ENCODE measurements at places on chromosomes 16 and 17. TPM values are rescaled to one million over a fixed set of nuclear protein-coding genes. Genes with fewer than 3 reads are reported as not detected.

Gene FOXJ1
- total RNA-seq, result not detected

Gene STAC2
- not detected for total RNA-seq

Gene GRAP
- total RNA-seq, result not detected

Gene GPR139
- total RNA-seq, result not detected

Gene RPRML
- not detected for total RNA-seq

Gene VASN
- total RNA-seq, result 120 TPM

Gene MPO
- total RNA-seq, result not detected

Gene RPL23
- 1,236 TPM for total RNA-seq

Gene SOX15
- total RNA-seq, result 0.79 TPM

Gene CDH8
- total RNA-seq, result not detected

Gene TP53TG3B
- total RNA-seq, result not detected

Gene TMC8
- total RNA-seq, result not detected

- peak overlapping the region; percentile 82 for H3K27ac ChIP-seq
- H3K4me3 ChIP-seq, result peak overlapping the region; percentile 72
- H3K4me1 ChIP-seq, result peaks cover 76% of the 10 kb centered on the region
- H3K27me3 ChIP-seq, result no peaks in the 10 kb centered on the region
These were observed 5.3 kb downstream of the ST3GAL2 start for GRCh38 chr16:70433458-70434103.

DNA sequence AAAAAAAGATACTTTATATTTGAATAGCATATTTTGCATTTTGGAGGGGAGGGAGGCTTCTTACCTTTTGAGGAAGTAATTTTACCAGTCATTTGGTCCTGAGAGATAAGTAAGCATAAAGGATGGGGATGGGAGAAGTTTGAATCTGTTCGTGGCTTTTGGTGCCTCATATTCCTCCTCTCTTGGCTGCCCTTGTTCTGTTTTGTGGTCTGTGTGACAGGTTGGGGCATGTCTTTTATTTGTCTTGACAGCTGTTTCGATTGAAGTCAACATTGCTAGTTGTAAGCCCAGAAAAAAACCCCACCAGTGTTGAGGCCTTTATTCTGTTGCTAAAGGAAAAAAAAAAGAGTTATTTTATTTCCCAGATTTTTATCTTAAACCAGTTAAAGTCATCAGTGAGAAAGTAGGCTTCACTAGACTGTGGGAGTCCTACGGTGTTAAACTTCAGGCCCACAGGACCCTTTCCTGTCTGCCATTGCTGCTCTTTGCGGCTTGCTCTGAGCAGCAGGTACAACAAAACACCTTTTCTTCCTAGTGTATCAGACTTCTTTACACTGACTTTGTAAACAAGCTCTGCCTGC, 11.4 kb downstream of the SLC7A6 start:
- H3K36me3 ChIP-seq, result peaks cover 21% of the 10 kb centered on the region
- DNase-seq, result no peak

DNA sequence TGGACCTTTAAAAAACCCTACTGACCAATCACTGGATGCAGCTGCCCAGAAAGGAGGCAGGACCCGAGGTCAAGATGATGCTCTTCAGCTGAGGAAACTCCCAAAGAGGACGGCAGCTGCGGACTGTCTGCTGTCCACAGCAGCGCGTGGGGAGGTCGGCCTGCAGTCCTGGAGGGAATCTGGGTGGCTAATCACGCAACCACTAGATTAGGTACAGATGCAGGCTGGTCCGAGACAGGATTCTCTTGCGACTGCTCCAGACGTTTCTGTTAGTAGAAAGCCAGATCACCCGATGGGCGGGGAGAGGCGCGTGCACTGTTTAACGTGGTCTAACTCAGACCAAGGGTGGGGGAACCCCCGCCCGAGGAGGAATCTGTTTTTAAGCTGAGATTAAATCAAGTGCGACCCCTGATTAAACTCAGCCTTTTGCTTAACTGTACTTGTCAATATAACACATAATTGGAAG, 8.8 kb downstream of the CTRB2 start:
- H3K36me3 ChIP-seq, result no peaks in the 10 kb centered on the region
- DNase-seq, result no peak
- peaks cover 24% of the 10 kb centered on the region for H3K4me1 ChIP-seq
- peak overlapping the region; percentile 83 for H3K4me3 ChIP-seq
- peaks cover 13% of the 10 kb centered on the region for H3K27me3 ChIP-seq
- no peak overlapping the region for H3K27ac ChIP-seq

DNA sequence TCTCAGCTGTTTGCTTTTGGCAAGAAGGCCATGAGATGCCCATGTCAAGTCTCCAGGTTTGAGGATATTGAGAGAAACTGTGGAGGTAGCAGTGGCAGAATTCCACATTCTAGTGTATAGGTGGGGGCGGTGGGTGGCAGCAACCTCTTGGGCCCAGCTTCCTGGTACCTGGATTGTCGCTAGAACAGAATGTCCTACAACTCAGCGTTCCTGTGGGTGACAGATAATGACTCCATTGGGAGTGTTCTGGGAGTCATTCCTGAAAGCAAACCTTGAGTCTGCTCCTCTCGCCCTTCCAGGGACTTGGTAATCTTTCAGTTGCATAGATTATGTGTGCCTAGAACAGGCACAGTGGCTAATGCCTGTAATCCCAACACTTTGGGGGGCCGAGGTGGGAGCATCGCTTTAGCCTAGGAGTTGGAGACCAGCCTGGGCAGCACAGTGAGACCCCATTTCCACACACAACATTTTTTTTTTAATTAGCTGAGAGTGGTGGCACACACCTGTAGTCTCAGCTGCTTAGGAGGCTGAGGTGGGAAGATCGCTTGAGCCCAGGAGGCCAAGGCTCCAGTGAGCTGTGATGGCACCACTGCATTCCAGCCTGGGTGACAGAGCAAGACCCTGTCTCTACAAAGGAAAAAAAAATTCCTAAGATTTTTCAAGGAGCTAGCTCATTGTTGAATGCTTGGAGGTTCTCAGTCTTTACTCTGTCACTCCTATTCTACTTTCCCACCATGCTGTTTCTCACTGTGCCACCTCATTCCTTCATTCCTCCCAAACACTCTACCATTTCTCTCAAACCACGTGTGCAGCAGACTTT, 37.9 kb upstream of the METTL16 start:
- peaks cover 22% of the 10 kb centered on the region for H3K27me3 ChIP-seq
- H3K4me3 ChIP-seq, result no peak overlapping the region
- DNase-seq, result no peak
- no peak overlapping the region for H3K27ac ChIP-seq

GRCh38 chr17:8154608-8155155, 2.5 kb upstream of the PER1 start:
- peaks cover 16% of the 10 kb centered on the region for H3K27me3 ChIP-seq
- no peak overlapping the region for H3K27ac ChIP-seq
- no peaks in the 10 kb centered on the region for H3K36me3 ChIP-seq

DNA sequence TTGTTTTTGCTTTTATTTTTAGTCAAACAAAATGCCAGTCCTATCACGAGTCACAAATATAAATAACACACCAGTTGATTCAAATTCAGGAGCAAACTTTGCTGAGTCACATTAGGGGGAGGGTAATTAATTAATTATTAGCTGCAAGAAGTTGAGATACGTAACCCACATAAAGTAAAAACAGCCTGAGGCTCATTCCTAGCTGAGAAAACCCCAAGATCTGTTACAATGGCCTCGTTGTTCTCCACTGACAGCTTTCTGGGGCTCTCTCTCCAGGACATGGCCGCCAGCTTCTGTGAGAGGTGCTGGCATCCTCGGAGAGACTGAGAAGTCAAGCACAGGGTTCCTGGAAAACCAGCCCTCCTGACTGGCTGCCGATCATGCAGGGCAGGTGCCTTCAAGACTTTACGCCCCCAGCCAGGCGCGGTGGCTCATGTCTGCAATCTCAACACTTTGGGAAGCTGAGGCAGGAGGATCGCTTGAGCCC, 11.1 kb downstream of the RAB40B start:
- no peak for DNase-seq
- no peak overlapping the region for H3K4me3 ChIP-seq

GRCh38 chr16:8864480-8865110, 4.2 kb downstream of the CARHSP1 start:
- H3K27ac ChIP-seq, result peak overlapping the region; percentile 32
- no peaks in the 10 kb centered on the region for H3K36me3 ChIP-seq
- DNase-seq, result no peak
- peaks cover 14% of the 10 kb centered on the region for H3K27me3 ChIP-seq

GRCh38 chr16:81261049-81261648, 22.7 kb downstream of the BCO1 start:
- H3K27me3 ChIP-seq, result peaks cover 14% of the 10 kb centered on the region
- H3K27ac ChIP-seq, result no peak overlapping the region
- no peaks in the 10 kb centered on the region for H3K36me3 ChIP-seq
- DNase-seq, result no peak
- H3K4me1 ChIP-seq, result peaks cover 15% of the 10 kb centered on the region

DNA sequence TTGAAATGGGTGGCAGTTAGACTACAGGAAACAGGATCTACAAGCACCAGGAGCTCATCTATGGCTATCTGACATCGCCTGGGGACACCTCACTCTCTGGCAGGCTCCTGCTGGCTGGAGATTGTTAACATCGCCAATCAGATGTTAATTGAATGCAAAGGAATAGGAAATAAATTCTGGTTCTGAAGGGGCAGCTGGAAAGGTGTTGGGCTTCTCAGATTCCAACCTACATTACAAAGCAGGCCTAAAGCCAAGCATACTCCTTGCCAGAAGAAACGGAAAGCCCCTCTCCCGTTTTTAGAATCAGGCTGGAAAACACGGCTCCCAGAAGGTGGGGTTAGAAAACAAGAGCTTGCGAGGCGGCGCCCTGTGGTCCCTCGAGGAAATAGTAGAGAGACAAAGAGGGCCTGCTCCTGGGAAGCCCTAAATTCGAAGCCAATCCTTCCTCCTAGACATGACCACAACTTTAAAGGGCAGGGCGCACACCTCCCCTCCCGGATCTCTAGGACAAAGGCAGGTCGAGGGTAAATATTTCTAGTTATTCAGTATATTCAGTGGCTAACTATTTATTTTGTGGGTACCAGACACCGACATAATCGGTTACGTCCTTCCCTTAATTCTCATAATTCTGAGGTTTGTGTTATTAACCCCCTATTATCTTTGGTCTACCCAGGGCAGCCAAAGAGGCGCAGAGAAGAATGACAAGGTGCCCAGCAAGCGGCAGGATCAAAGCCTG, 763 bp upstream of the TOM1L1 start:
- H3K36me3 ChIP-seq, result no peaks in the 10 kb centered on the region
- no peak overlapping the region for H3K27ac ChIP-seq
- H3K4me3 ChIP-seq, result peak overlapping the region; percentile 72
- no peak for DNase-seq
- H3K4me1 ChIP-seq, result 0 out of 2 replicates have a peak, but pooled peaks cover 7% of the 10 kb centered on the region

DNA sequence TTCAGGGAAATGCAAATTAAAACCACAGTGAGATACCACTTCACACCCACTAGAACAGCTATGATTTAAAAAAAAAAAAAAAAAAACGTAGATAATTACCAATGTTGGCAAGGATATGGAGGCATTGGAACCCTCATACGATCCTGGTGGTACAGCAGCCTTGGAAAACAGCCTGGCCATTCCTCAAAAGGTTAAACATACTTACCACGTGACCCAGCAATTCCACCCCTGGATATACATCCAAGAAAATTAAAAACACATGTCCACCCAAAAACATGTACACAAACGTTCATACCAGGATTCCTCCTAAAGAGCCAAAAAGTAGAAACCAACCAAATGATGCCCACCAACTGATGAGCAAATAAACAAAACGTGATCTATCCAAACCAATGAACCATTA, 68.1 kb downstream of the GAS7 start:
- DNase-seq, result no peak
- peak overlapping the region; percentile 73 for H3K27ac ChIP-seq
- peaks cover 68% of the 10 kb centered on the region for H3K4me1 ChIP-seq
- peak overlapping the region; percentile 34 for H3K4me3 ChIP-seq
- no peaks in the 10 kb centered on the region for H3K36me3 ChIP-seq

DNA sequence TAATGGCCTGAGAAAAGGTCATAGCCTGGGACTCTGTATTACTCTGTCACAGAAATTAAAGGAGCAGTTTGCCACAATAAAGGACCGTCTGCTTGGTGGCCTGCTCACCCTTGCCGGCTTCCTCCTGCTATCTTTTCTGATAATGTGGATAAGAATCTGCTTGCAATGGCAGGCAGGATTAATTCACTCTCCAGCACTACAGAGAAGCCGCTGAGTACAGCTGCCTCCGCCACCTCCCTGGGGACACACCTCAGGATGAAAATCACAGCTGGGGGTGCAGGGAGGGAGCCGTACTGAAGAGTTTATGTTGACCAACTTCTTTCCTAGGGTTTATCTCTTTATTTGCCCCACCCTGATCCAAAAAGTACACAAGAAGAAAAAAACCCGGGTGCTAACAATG, 245.9 kb upstream of the RPL38 start:
- H3K36me3 ChIP-seq, result 0 out of 2 replicates have a peak, but pooled peaks cover 5% of the 10 kb centered on the region
- H3K27ac ChIP-seq, result no peak overlapping the region
- no peak overlapping the region for H3K4me3 ChIP-seq
- no peak for DNase-seq
- no peaks in the 10 kb centered on the region for H3K27me3 ChIP-seq

DNA sequence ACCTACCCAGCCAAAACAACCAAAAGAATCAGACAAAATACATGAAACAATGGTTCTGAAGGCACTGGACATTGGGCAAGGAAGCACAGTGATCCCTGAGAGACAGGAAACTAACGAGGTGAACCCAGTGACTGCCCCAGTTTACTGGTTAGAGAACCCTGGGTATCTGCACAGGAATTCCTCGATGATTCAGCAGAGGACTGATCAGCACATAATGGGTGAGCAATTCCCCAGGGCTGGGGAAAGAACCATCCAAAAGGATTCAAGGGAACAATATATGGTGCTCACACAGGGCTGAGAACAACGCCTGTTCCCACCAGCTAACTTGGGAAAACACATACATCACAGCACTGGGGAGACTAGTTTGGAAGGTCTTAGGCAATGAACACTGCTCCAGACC, 167.2 kb downstream of the PARN start:
- no peak overlapping the region for H3K4me3 ChIP-seq
- peaks cover 42% of the 10 kb centered on the region for H3K4me1 ChIP-seq
- DNase-seq, result no peak
- H3K27ac ChIP-seq, result peak overlapping the region; percentile 14
- H3K27me3 ChIP-seq, result peaks cover 2% of the 10 kb centered on the region

DNA sequence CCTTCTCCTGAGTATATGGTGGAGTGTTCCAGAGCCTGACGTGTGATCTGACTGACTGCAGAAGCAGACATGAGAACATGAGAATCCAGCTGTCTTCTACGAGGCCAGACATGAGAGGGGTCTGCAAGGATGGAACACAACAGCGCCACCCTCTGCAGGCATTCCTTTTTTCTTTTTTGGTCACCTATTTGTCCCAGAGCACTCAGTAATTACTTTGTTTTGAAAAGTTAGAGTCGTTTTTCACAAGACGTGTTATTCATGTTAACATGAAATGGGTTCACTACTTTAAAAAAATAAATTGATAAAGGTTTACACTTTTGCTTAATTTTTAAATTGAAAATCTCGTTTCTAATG, 43.8 kb upstream of the ATP2A3 start:
- H3K4me3 ChIP-seq, result no peak overlapping the region
- no peaks in the 10 kb centered on the region for H3K4me1 ChIP-seq
- peaks cover 10% of the 10 kb centered on the region for H3K36me3 ChIP-seq
- no peak for DNase-seq
- H3K27ac ChIP-seq, result no peak overlapping the region

Measured in HFFc6 (cell line).